ENCODE measurements at places on chromosomes 13 and 19. TPM values are rescaled to one million over a fixed set of nuclear protein-coding genes. Genes with fewer than 3 reads are reported as not detected.

DNA sequence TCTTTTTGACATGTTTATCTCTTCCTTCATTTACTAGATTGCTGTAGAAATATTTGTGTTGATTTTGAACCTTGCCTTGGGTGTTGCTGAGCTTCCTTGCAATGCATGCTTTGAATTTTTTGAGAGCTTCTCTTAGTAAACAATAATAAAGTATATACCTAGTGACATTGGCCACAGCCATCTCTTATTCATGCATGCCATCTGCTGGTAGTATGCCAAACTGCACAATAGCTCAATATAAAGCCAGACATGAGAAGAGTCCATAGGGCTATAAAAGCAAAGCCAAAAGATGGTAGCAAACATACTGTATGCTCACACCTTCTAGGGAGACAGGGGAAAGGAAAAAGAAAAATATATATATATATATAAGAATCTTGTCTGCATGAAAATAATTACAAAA, 18.9 kb upstream of the ZSCAN5A start:
- no peaks in the 10 kb centered on the region for H3K27me3 ChIP-seq
- peak; percentile 51 for DNase-seq
- no peaks in the 10 kb centered on the region for H3K36me3 ChIP-seq
- H3K4me3 ChIP-seq: no peak overlapping the region

DNA sequence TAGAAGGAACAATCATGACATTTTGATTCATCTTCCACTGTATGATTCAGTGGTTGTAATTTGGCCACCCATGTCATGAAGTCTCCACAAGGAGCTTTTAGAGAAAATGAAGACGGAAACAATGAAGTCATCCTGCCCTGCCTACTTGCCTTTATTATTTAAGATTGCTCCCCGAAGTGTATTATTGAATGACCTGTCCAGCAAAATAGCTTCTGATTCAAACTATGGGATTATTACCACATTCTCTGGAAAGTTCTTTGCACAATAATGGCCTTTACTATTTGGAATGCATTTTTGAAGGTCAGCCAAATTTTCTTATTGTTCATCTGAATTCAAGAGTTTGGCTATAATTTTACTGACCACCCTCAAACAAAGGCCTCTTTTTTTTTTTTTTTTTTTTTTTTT, 77.8 kb upstream of the RFC3 start:
- no peaks in the 10 kb centered on the region for H3K27me3 ChIP-seq
- DNase-seq: no peak
- H3K4me1 ChIP-seq: peaks cover 8% of the 10 kb centered on the region
- no peak overlapping the region for H3K27ac ChIP-seq
- H3K36me3 ChIP-seq: no peaks in the 10 kb centered on the region
- H3K4me3 ChIP-seq: no peak overlapping the region

DNA sequence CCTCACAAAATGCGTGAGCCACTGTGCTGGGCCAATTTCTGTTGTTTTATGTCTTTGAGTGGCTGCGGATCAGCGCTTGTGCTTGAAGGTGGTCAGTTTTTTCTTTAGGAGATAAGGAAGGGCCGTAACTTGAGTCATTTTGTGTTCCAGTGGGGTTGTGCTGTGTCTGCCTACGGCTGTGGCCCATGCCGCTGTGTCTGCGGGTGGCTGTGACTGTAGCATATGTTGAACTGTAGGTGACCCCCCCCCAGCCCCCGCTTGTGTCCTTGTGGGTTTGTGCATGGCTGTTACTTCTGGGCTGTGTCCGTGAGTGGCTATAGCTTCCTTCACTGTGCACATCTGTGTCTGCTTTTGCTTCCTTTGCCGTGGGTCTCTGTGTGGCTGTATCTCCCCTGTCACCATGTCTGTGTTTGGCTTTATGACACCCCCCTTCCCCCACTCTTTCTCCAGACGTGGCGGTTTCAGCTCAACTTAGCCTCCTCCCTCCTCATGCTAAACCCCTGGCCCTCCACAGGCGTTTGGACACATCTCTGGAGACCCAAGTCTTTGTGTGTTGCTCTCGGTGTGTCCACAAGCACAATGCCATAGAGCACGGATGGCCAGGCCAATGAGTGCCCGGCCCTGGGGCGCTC, 675 bp downstream of the PPP1R14A start:
- peak; percentile 54 for DNase-seq
- H3K27ac ChIP-seq: peak overlapping the region; percentile 23
- H3K4me1 ChIP-seq: peaks cover 19% of the 10 kb centered on the region
- no peaks in the 10 kb centered on the region for H3K27me3 ChIP-seq

GRCh38 chr13:47114030-47114429, 217.2 kb upstream of the HTR2A start:
- no peaks in the 10 kb centered on the region for H3K4me1 ChIP-seq
- H3K4me3 ChIP-seq: no peak overlapping the region
- no peak overlapping the region for H3K27ac ChIP-seq
- no peaks in the 10 kb centered on the region for H3K36me3 ChIP-seq
- H3K27me3 ChIP-seq: no peaks in the 10 kb centered on the region

GRCh38 chr13:95697052-95697680, 20.2 kb downstream of the DNAJC3 start:
- H3K4me1 ChIP-seq: peaks cover 20% of the 10 kb centered on the region
- no peaks in the 10 kb centered on the region for H3K36me3 ChIP-seq
- DNase-seq: no peak
- H3K4me3 ChIP-seq: no peak overlapping the region
- H3K27ac ChIP-seq: no peak overlapping the region

DNA sequence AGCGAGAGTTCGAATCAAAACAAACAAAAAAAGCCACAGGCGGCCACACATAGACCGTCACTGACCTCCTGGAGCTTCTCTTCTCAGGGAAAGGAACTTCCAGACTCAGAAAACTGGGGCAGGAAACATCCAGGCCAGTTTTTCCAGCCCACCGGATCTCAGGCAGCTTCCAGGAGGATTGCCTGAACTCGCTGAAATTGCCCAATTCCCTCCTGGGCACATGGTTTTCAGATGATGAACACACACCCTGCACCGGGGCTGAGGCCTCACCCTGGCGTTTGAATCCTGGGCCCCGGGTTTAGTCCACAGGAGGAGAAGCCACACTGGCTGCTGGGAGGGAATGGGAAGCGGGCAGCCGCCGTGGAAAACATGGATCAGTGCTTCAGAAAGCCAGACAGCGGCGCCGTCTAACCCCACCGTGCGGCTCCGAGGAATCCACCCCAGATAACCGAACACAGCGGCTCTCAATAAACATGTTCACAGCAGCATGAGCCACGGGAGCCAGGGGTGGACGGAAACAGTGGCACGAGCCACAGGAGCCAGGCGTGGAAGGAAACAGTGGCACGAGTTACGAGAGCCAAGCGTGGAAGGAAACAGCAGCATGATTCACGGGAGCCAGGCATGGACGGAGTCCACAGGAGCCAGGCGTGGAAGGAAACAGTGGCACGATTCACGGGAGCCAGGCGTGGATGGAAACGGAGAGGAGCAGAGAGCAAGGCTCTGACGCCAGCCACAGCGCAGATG, 18.2 kb upstream of the PTBP1 start:
- H3K4me3 ChIP-seq: no peak overlapping the region
- no peaks in the 10 kb centered on the region for H3K36me3 ChIP-seq
- H3K27me3 ChIP-seq: no peaks in the 10 kb centered on the region
- DNase-seq: peak; percentile 63

- H3K4me1 ChIP-seq: no peaks in the 10 kb centered on the region
- no peaks in the 10 kb centered on the region for H3K27me3 ChIP-seq
- no peaks in the 10 kb centered on the region for H3K36me3 ChIP-seq
- no peak overlapping the region for H3K4me3 ChIP-seq
These were observed 142.3 kb upstream of the EDNRB start for GRCh38 chr13:78060966-78061365.

DNA sequence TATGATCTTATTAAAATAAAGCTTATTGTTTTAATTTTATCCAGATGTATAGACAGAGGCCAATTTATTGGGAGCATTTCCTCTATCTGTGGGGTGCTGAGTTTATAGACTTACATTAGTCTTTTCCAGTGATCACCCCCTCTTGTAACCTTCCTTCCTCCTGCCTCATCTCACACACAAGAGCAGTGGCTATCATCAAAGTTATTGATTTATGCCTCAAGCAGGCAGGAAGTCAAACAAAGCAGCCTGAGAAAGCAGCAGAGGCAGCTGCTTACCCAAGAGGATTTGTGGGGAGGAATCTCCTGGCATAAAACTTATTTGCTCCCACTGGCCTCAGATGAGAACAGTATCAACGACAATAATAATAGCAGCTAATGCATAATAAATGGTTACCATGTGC, 26.3 kb upstream of the DCLK1 start:
- DNase-seq: no peak
- no peak overlapping the region for H3K4me3 ChIP-seq
- H3K27me3 ChIP-seq: no peaks in the 10 kb centered on the region
- H3K36me3 ChIP-seq: no peaks in the 10 kb centered on the region

- H3K36me3 ChIP-seq: no peaks in the 10 kb centered on the region
- H3K4me3 ChIP-seq: no peak overlapping the region
- no peaks in the 10 kb centered on the region for H3K4me1 ChIP-seq
- no peaks in the 10 kb centered on the region for H3K27me3 ChIP-seq
These were observed 35.7 kb downstream of the UFM1 start for GRCh38 chr13:38385153-38385891.

DNA sequence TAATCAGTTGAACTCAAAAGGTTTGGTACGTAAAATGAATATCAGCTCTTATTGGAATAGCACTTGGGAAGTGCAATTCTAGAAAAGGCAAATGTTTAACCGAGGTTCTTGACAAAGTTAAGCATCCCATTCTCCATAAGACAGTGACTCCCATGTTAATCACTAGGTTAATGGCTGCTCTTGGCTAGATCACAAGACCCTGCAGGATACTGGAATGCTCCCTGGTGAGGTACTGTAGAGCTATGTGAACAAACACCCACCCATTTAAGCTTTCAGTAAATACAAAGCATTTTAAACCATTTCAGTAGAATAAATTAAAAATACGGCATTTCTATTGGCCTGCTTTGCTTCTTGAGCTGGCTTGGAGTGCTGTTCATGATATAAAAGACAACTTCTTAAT, 56.5 kb downstream of the TDRD3 start:
- H3K27ac ChIP-seq: no peak overlapping the region
- H3K27me3 ChIP-seq: no peaks in the 10 kb centered on the region
- H3K4me1 ChIP-seq: no peaks in the 10 kb centered on the region
- DNase-seq: no peak

- peaks cover 8% of the 10 kb centered on the region for H3K36me3 ChIP-seq
- H3K4me1 ChIP-seq: no peaks in the 10 kb centered on the region
- DNase-seq: no peak
- no peak overlapping the region for H3K4me3 ChIP-seq
- no peaks in the 10 kb centered on the region for H3K27me3 ChIP-seq
These were observed 15.6 kb downstream of the EVI5L start for GRCh38 chr19:7845390-7846154.

- no peaks in the 10 kb centered on the region for H3K27me3 ChIP-seq
- H3K27ac ChIP-seq: peak overlapping the region; percentile 82
- DNase-seq: peak; percentile 87
- H3K36me3 ChIP-seq: peaks cover 7% of the 10 kb centered on the region
- H3K4me1 ChIP-seq: peaks cover 24% of the 10 kb centered on the region
- H3K4me3 ChIP-seq: peak overlapping the region; percentile 51
These were observed 1.4 kb downstream of the PLPP2 start for GRCh38 chr19:289651-290371.

DNA sequence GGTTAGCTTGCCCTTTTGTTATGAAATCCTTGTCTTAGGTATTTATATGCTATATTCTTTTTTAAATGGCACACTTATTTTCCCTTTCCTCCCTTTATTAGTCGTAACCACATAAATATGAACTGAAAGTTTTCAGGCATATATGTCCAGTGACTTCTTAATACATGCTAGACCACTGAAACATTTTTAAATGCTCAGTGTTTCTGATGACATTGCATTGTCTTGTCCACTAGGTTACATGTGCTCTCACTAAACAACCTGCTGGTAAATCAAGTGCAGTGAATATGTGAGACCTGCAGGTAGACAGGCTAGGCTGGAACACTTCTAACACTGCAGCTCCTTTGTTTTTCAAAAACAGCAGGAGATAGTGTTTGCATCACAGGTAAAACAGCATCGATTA, 332.6 kb upstream of the DACH1 start:
- no peaks in the 10 kb centered on the region for H3K4me1 ChIP-seq
- no peak for DNase-seq
- no peak overlapping the region for H3K27ac ChIP-seq
- H3K27me3 ChIP-seq: no peaks in the 10 kb centered on the region
- H3K4me3 ChIP-seq: no peak overlapping the region
- no peaks in the 10 kb centered on the region for H3K36me3 ChIP-seq

GRCh38 chr13:50123002-50123401, 107.8 kb downstream of the KCNRG start:
- H3K4me1 ChIP-seq: peaks cover 54% of the 10 kb centered on the region
- H3K36me3 ChIP-seq: no peaks in the 10 kb centered on the region
- DNase-seq: no peak
- peaks cover 13% of the 10 kb centered on the region for H3K27me3 ChIP-seq

GRCh38 chr19:19443283-19443682, 37.8 kb downstream of the GATAD2A start:
- peaks cover 4% of the 10 kb centered on the region for H3K36me3 ChIP-seq
- no peak overlapping the region for H3K27ac ChIP-seq
- H3K27me3 ChIP-seq: no peaks in the 10 kb centered on the region

GRCh38 chr13:45269204-45269603, 68.4 kb upstream of the KCTD4 start:
- no peaks in the 10 kb centered on the region for H3K27me3 ChIP-seq
- peaks cover 12% of the 10 kb centered on the region for H3K36me3 ChIP-seq
- no peak overlapping the region for H3K4me3 ChIP-seq

DNA sequence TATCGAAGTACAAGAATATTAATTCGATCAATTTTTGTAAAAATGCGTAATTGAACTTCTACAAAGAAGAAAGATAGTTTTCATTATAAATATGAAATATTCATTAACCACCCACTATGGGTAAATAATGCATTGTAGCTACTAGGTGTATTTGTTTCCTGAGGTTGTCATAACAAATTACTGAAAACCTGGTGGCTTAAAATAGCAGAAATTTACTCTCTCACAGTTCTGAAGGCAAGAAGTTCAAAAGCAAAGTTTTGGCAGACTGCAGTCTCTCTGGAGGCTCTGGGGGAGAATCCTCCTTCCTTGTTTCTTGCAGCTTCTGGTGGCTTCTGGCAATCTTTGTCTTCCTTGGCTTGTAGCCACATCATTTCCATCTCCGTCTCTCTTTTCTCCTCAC, 99.2 kb upstream of the MIR17HG start:
- DNase-seq: no peak
- H3K27me3 ChIP-seq: no peaks in the 10 kb centered on the region
- H3K4me3 ChIP-seq: no peak overlapping the region
- no peak overlapping the region for H3K27ac ChIP-seq

The PRKCG gene
- 0.25 TPM for polyA plus RNA-seq

The ESD gene
- polyA plus RNA-seq: 94.4 TPM

The MBD3L2 gene
- polyA plus RNA-seq: not detected

The PSG6 gene
- not detected for polyA plus RNA-seq

The P2RY11 gene
- 5.1 TPM for polyA plus RNA-seq

The ZNF227 gene
- 7.9 TPM for polyA plus RNA-seq

Measured in stomach (tissue), 19 donors.